ENCODE measurements at places on chromosomes 6 and 20. TPM values are rescaled to one million over a fixed set of nuclear protein-coding genes. Genes with fewer than 3 reads are reported as not detected.

RNF182 gene
- total RNA-seq, result 3.9 TPM

ULBP2 gene
- total RNA-seq, result 6.6 TPM

SRMS gene
- total RNA-seq, result not detected

FOXP4 gene
- 3.7 TPM for total RNA-seq

MMP24 gene
- total RNA-seq, result 0.17 TPM

RIMS1 gene
- total RNA-seq, result under 0.01 TPM

RAMACL gene
- under 0.01 TPM for total RNA-seq

VGLL2 gene
- total RNA-seq, result not detected

MAS1 gene
- not detected for total RNA-seq

SLC22A2 gene
- not detected for total RNA-seq

CDSN gene
- not detected for total RNA-seq

PSORS1C1 gene
- total RNA-seq, result 0.15 TPM

NKX2-4 gene
- not detected for total RNA-seq

LRP11 gene
- 28.2 TPM for total RNA-seq

RPRD1B gene
- 9.4 TPM for total RNA-seq

BEND3 gene
- 1.3 TPM for total RNA-seq

BPIFA1 gene
- total RNA-seq, result not detected

SLC17A1 gene
- total RNA-seq, result not detected

TRAPPC3L gene
- total RNA-seq, result not detected

LY86 gene
- not detected for total RNA-seq

EEF1A2 gene
- total RNA-seq, result 0.30 TPM

SFT2D1 gene
- total RNA-seq, result 63.0 TPM

ARFGEF3 gene
- under 0.01 TPM for total RNA-seq

NKAIN4 gene
- total RNA-seq, result not detected

LY6G6F gene
- not detected for total RNA-seq

REM1 gene
- not detected for total RNA-seq

IL17F gene
- total RNA-seq, result not detected

CASS4 gene
- total RNA-seq, result 2.4 TPM

FARS2 gene
- 17.2 TPM for total RNA-seq

SLC22A3 gene
- total RNA-seq, result not detected

MTFR2 gene
- 9.2 TPM for total RNA-seq

PCK1 gene
- not detected for total RNA-seq

GRM1 gene
- not detected for total RNA-seq

PABPC1L gene
- total RNA-seq, result 10.1 TPM

LST1 gene
- not detected for total RNA-seq

LHFPL5 gene
- not detected for total RNA-seq
